ENCODE measurements at places on chromosomes 11 and 22.
A peak's percentile ranks its signal among the peaks of the same experiment; 100 is the strongest.

- DNase-seq = no peak
Measured at GRCh38 chr22:25890651-25891050, 148.7 kb downstream of the MYO18B start.

DNA sequence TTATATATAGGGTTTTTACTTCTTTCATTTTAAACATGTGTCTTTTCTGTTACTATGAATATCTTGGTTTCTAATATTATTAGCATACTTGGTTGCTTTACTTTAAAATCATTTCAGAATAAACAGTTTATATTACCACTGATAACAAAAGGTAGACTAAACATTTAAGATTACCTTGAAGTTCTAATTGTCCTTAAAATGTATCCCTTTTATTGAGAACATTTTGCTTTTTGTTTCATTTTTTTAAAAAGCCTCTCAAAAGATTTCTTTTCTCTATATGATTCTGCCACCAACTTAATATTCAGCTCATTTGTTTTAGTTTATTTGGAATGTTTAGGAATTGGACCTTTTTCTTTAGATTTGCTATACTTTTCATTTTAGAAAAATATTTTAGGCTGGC lies 39.6 kb downstream of the MED15 start:
- no peak for DNase-seq

- peak; percentile 86 for DNase-seq
Measured at GRCh38 chr11:121328176-121328966, 35.8 kb downstream of the SC5D start.

DNA sequence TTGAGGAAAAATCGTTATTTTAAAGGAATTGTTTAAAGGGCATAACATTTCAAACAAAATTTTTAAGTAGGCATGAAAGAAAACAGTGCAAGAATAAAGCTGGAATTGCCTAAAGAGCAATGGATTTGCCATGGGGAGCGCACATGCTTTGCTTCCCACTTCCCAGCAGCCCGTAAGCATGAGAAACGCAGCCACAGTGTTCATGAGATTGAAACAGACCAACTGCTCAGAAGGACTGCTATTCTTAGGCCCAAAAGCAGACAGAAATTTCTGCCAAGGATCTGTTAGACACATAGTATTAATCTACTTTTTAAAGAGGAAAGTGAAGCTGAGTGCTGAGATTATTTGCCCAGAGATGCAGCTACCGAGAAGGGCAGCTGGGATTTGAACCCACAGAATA lies 34.2 kb upstream of the TSKU start:
- no peak for DNase-seq

GRCh38 chr11:1402355-1403077 lies 12.8 kb downstream of the BRSK2 start:
- DNase-seq = no peak

- no peak for DNase-seq
Measured at GRCh38 chr11:44743959-44744557, 17.3 kb downstream of the TSPAN18 start.

DNA sequence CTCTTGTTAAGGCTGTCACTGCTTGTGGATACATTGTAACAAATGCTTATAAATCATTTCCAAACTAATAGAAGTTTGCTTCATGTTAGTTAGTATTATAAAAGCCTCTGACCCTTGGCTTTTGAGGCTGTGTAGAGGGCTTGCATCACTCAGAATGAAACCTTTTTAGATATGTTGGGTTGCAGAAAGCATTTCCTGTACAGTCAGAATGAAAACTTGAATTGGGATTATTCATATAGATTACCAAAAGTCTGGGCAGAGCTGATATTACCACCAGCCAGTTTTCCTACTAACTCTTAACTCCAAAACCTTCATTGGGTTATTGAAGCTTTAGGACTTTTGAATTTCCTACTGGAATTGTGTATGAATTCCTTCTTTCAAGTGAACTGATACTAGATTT lies 12.0 kb downstream of the KMT2A start:
- peak; percentile 43 for DNase-seq

GRCh38 chr11:46036969-46037368 lies 84.3 kb downstream of the PHF21A start:
- DNase-seq = no peak

DNA sequence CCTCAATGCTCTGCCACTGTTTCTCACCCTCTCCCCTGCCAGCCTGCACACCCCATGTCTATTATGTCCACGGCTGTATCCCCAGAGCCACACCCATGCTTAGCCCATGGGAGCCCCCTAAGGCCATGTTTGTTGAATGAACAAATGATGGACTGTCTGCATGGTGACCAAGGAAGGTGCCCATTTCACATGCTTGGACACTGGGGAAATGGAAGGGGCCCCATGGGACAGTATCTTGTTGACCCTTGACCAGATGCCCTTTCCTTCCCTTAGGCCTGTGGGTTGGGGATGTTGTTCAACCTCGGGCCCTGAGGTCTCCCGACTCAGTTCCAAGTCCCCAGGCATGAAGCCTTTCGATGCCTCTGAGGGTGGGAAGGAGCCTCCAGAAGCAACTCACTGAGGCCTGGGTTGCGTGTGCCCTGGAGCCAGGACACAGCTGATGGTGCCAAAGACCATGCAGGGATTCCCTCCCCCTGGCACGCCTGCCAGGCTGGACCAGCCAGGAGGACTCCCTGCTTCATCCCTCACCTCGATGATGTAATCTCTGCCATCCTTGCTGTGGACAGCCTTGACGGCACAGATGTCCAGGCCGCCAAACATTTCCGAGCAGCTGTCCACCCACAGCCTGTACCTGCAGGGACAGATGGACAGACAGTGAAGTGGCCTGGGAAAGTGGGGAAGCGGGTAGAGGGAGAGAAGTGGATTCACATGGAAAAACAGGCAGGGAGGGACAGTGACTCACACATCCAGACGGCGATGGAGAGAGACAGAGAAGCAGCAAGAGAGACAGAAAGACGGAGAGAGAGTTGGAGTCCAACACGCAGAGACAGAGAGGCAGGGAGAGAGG lies 58.9 kb downstream of the FBXO7 start:
- no peak for DNase-seq

- no peak for DNase-seq
Measured at GRCh38 chr22:44962741-44963454, 46.9 kb downstream of the PHF21B start.

DNA sequence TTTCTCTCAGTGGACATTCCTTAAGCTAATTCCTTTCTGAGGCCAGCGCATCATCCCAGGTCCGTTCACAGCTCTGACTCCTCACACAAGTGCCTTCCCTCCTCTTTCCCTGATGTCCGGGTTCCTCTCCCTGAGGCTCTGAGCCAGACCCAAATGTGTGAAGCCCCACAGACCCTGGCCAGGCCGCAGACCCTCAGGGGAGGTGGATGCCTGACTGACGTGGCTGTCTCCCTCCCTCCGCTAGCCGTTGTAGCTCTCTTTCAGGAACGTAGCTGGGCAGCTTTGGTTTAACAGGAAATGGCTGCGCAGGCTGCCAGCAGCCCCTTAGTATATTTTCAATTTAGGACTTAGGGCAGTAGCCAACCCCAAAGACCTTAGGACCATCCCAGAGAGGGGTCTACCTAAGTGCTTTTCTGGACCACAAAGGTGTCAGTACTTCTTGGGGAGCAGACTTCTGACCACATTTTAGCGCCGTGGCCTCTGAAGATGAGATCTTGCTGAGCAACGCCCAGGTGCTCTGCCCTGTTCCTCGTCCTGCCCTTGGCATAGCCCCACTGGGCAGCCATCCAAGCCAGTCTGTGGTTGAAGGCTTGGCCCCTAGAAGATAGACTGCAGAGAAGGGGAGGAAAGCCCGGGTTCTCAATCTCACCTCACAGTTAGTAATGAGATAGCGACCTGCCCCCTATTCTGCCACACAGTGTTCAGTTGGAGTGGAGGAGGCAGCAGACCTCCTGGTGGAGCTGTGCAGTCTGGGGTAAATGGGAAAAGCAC lies 27.0 kb downstream of the MYBPC3 start:
- DNase-seq = no peak

- DNase-seq = no peak
Measured at GRCh38 chr11:26247340-26247739, 84.6 kb upstream of the ANO3 start.

- DNase-seq = no peak
Measured at GRCh38 chr11:31960126-31960525, 130.7 kb upstream of the RCN1 start.

DNA sequence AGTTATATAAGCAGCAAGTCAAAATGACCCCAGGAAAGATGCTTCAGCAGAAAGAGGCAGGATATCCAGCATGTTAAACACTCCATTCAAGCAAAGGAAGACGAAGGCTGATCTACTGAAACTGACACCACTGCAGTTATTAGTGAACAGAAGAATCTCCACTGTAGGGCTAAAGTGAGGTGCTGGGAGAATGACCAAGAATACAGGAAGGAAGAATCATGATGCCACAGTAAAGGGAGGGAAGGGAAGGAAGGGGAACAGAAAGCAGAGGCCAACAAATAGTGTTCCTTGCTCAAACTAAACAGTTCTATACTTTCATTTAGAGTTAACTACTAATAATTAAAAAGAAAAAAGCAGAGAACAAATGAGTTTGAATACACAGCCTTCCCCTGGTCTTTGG lies 92.5 kb downstream of the SIK3 start:
- DNase-seq = no peak

DNA sequence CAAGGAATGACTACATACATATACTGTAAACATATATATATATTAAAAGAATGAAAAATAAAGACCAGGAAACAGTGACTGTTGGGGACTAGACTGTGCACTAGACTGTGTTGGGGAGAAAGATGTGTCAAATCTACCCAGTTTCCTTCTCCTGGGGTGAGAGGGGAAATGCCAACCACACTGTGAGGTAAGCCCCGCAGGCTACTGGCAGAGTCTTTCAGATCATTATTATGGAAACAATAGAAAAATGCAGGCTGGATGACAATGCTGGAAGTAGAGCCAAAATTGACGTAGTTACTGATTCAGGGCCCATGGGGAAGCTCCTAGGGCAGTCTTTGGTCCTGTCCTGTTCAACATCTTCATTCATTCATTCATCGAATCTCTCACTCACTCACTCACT lies 101.4 kb downstream of the C11orf58 start:
- DNase-seq = no peak

DNA sequence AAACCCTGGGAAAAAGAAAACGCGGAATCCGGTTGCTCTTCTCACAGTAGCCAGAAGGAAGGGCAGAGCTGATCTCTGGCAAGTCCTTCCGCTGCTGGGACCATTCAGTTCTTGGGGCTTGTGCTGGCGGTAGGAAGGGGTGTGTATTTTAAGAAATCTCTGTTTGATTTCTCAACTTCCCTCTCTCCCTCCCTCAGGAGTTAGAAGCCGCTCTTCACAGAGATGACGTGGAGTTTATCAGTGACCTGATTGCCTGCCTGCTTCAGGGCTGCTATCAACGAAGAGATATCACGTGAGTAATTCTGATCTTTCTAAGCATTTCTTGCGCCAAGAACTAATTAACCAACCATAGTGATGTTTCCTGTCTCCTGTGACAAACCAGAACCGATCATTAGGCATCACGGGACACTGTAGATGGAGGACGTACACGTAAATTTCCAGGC lies 85.9 kb upstream of the SLC25A18 start:
- DNase-seq = no peak

- DNase-seq = no peak
Measured at GRCh38 chr11:108148556-108148955, 27.2 kb downstream of the ACAT1 start.

DNA sequence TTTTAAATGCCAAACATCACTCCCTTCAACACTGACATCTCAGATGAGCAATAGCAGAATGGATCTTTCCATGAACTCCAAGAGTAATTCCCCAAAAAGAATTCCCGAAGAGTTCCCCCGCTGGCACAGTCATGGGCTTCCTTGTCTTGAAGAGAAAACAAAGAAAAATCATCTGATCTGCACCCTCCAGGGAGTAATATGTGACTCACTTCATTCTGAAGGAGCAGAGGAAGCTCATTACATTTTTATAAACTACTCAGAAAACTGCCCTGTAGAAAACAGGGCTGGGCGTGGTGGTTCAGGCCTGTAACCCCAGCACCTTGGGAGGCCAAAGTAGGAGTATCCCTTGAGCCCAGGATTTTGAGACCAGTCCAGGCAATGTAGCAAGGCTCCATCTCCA lies 35.7 kb downstream of the CELSR1 start:
- DNase-seq = no peak

- no peak for DNase-seq
Measured at GRCh38 chr11:119210050-119210449, 3.9 kb downstream of the CBL start.

DNA sequence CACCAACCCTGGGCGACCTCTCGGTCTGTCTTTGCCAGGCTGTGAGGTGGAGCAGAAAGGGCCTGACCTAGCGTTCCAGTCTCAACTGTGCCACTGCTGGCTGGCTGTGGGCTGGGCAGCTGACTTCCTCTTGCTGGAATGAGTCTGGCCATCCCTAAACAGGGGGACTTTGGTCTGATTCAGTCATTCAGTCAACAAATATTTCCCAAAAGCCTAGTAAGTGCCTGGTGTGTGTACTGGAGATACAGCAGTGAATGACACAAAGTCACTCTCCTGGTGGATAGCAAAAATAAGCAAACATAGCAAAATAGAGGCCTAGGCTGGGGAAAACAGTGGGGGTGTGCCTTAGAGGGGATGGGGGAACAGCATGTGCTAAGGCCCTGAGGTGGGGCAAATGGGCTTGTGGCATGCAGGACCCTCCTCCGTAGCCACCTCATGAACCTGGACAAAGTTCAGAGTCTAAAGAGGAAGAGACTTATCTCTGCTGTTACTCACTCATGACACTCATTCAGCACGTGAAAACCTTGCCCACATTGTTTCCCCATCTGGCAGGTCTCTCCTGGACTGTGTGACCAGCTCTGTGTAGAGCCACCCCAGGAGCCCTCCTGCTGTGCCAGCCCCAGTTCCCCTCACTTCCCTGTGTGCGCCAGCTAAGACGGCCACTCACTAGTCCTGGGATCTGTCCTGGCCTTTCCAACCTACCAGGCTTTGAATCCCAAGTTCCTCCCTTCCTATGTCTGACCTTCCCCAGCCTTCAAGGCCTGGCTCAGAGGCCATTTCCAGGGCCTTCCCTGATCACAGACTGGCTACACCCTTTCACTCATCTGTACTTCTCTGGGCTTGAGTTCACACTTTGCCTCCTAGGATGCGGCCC lies 4.7 kb downstream of the GUCD1 start:
- DNase-seq = no peak

DNA sequence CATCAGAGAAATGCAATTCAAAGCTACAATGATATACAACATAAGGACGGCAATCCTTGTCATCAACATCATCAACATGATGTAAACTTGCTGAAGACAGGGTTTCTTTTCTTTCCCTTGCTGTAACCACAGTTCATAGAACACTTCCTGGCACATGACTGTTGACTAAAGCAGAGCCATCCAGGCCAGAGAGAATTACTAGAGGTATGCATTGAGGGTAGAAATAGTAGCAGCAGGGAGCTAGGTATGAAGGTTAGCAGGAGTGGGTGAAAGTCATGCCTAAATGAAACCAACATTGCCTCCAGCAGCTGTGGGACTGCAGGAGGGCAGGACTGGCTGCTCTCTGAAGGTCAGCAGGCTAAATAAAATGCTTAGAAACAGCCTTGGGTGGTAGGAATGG lies 103.7 kb downstream of the LRRC32 start:
- peak; percentile 24 for DNase-seq

GRCh38 chr11:57566905-57567514 lies 462 bp downstream of the UBE2L6 start:
- peak; percentile 63 for DNase-seq
